Activated T-cell treated with anti-CD3 and anti-CD28 coated beads, Interleukin-2, amount 50 U/mL, for 72 hours (primary cell): ENCODE measurements at places on chromosomes 7 and 10. TPM values are rescaled to one million over a fixed set of nuclear protein-coding genes. Genes with fewer than 3 reads are reported as not detected.

The HGF gene
- total RNA-seq, result not detected

The ECD gene
- 31.9 TPM for total RNA-seq

The NEBL gene
- total RNA-seq, result 0.09 TPM

The CYP3A7 gene
- total RNA-seq, result not detected

The CCL24 gene
- not detected for total RNA-seq

- DNase-seq, result no peak
- H3K27ac ChIP-seq, result no peak overlapping the region
Measured at GRCh38 chr10:43262397-43262901, 4.4 kb downstream of the RASGEF1A start.

The BTBD16 gene
- not detected for total RNA-seq

- H3K4me1 ChIP-seq, result peaks cover 16% of the 10 kb centered on the region
- H3K27ac ChIP-seq, result peak overlapping the region; percentile 85
- no peaks in the 10 kb centered on the region for H3K36me3 ChIP-seq
- peak overlapping the region; percentile 49 for H3K4me3 ChIP-seq
Measured at GRCh38 chr7:82678716-82679115, 235.1 kb upstream of the CACNA2D1 start.

The ZNF511 gene
- 46.1 TPM for total RNA-seq

DNA sequence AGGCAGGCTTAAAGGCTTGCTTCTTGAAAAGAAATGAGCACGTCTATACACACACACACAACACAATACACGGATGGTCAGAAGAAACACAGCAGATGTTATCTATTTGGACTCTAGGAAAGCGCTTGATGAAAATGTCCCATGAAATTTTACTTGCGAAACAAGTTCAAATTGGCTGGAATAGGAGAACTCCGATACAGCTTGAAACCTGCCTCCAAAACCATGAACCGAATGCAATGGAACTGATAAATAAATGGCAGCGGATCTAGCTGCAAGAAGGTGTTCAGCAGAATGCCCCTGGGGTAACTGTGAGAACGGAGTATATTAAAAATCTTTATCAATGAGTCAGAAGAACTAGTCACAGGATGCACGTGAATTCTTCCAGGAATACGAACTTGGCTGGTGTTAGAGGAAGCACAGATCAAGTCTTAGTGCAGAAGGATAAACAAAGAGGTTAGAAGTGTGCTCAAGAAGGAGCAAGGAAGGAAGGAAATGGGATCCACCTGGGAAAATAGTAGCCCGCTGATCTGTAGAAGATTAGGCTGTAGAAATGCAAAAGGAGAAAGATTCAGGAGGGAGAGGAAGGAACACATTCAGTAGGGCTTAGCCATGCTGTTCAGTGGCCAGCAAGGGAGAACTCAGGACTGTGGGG is 142.0 kb upstream of the PRKCQ start:
- no peak for DNase-seq
- H3K27ac ChIP-seq, result no peak overlapping the region
- H3K4me1 ChIP-seq, result peaks cover 11% of the 10 kb centered on the region
- peaks cover 61% of the 10 kb centered on the region for H3K27me3 ChIP-seq
